RCC 7860 (cell line): ENCODE measurements at places on chromosomes 2 and 18.

- no peak for DNase-seq
Observed at GRCh38 chr18:71798986-71799673, 745.0 kb downstream of the CBLN2 start.

GRCh38 chr2:42079737-42080287 lies 32.0 kb downstream of the PKDCC start:
- no peak for DNase-seq

DNA sequence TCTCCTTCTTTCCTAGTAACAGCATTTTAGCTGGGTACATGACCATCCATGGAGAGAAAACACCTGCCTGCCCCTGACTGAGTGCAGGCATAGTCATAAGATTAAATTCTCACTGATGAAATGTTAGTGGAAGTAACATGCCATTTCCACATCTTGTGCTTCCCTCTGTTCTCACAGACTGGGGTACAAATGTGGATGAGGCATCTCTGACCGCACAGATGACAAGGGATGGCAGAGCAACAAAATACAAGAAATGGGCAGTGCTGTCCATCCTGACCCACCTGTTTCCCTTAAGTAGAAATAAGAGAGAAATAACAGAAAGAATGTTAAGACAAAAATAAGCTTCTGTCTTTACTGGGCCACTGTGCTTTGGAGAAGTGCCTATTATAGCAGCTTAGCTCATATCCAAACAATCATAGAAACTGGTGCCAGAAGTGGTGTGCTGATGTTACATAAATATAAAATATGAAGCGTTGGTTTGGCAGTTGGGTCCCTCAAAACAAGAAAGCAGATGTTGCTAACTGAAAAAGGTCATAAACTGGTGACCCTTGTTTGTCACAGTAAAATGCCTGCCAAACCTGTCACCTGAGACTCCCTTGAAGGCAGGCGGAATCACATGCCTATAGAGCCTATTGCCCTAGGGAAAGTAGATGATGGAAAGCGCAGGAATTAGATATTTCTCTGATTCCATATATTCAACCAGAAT lies 72.4 kb upstream of the CCDC150 start:
- DNase-seq = no peak

GRCh38 chr2:45278365-45279078 lies 269.3 kb upstream of the SIX2 start:
- DNase-seq = no peak

- no peak for DNase-seq
Observed at GRCh38 chr2:122136056-122136455, 380.6 kb downstream of the TSN start.

DNA sequence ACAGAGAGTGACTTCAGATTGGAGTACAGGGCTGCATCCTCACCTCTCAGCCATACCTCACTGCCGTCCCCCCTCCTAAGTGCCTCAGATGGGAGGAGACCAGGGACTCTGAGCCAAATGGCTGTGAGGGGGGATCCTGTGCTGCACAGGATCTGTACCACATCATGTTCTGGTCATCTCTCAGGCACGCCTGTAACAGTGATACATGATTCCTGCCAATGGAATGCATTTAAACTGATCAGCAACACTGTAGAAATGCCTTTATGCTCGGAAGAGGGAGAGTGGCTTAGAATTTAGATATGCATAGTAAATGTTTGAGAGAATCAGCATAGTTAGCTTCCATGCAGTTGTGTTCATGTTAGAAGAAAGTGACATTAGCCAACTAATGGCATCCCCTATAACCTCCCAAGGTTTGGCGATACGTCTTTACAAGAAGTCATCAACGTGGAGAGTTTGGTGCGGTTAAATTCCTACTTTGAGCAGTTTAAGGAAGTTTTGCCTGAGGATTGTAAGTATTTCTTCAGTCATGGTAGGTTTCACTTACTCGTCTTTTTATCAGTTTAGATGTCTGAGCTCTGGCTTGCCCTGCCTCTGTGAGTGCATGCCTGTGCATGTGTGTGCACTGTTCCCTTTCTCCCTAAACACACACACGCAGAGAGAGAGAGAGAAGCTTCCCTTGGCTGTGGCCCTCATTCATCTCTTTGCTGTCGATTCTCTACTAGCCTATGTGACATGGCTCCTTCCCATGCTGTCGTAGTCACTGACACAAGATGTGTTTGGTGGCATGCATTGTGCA lies 40.0 kb downstream of the COA5 start:
- no peak for DNase-seq

DNA sequence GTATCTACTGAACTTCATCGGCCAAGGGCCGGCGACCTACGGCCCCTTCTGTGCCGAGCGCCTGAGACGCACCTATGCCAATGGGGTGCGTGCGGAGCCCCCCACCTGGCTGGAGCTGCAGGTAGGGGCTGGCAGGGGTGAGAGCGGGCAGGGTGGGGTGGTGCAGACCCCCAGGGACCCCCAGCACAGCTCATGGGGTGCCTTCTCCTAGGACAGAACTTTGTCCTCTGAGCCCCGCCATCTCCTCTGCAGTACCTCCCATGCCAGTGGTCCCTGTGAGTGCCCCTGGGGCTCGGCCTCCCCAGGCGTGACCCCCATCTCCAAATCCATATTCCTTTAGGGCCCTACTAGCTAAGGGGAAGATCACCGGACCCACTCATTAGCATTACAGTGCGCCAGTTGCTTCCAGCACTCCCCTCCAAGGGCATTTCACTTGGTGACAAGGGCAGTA lies 23.9 kb upstream of the GPR17 start:
- no peak for DNase-seq

GRCh38 chr2:175111200-175111657 lies 56.8 kb downstream of the ATF2 start:
- DNase-seq = peak; percentile 51

- no peak for DNase-seq
Observed at GRCh38 chr2:186695081-186695756, 1.4 kb downstream of the FAM171B start.

DNA sequence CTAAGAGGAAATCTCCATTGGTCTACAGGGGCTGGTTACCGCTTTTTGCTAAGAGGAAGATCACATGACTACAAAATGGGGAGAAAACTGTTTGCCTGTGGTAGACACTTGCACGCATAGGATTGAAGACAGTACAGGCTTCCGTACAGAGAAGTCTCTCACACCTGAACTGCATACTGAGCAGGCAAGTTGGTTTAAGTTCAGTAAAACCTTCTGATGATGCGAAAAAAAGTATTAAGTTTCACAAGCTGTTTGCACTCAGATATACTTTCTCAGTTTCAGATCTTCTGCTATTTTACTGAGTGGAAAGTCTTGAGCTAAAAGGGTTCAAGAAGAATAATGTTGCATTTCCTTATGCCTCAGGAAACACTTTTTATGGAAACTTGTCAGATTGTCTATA lies 292.2 kb upstream of the MC4R start:
- no peak for DNase-seq

GRCh38 chr2:90076311-90076710 lies 1384.8 kb downstream of the RPIA start:
- no peak for DNase-seq

DNA sequence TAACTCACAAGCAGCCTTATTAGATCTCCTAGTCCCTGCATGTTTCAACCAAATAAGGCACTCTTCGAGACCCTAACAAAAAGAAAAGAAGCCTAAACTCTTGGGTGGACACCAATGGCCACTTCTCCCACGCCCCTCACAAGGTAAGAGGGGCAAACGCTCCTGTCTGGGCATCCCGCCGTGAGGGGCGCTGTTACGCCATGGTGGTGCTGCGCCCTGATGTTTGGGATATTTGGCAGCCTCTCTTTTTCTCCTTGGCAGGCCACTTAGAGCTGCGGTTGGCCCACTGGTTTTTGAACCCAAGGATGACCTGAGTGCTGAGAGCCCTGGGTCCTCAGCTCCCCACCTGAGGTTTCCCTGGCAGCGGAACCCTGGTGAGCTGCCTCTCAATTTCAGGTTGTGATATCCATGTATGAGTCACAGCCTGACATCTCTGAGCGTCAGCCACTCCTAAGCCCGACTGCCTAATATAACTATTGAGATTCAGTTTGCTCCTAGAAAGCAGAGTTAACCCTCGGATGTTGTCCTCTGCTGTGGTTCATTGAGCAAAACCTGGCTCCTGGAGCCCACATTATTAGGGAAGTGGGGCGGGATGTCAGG lies 103.3 kb downstream of the COL6A3 start:
- DNase-seq = no peak

DNA sequence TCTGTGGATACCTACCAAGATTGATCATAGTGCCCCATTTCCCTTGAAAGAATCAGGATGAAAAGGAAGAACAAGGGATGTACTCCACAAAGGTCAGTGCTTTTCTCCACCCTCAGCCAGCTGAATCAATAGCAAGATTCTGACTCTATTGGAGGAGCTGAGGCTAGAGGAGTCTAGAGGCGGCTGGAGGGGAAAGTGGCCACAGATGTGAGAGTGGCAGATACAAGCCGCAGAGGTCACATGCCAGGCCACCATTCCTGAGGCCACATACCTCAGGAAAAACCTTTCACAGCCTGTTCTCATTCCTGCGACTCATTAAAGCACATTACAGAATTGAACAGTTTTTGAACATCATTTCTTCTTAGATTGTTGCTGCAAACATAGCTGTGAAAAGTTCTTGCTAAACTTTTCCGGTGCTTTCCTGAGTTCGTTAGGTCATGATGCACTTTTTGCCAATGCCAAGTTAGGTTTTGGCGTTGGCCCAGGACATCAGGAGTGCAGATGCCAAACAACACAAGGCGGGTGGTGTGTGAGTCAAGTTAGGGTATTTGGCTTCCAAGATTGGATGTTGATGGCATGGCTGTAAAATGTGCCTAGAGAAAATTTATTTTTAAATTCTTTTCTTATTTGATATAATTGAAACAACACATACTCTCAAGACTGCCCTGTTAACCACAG lies 160.7 kb upstream of the SP5 start:
- DNase-seq = peak; percentile 16

DNA sequence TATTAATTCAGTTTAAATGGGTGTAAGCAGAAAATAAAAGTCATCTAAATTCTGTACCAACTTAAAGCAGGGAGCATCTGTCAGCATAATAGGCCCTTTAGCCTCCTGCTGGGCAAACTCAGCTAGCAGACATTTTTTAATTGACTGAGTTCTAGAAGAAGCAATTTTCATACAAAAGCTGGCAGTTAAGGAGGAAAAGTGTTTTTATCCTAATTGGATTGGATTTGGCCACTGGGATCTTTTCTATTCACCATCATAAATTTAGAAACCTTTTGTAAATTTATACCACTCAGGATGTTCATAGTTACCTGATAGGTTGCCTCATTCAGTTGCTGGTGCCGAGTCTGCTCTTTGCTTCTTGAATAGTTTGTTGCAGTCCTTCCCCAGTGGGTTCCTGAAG lies 262.7 kb upstream of the FSIP2 start:
- no peak for DNase-seq

- no peak for DNase-seq
Observed at GRCh38 chr2:100876231-100876860, 56.4 kb downstream of the NPAS2 start.

GRCh38 chr2:8534729-8535468 lies 147.0 kb upstream of the ID2 start:
- no peak for DNase-seq

- DNase-seq = peak; percentile 57
Observed at GRCh38 chr18:12359515-12359927, 17.5 kb downstream of the AFG3L2 start.

- DNase-seq = peak; percentile 60
Observed at GRCh38 chr2:46270384-46270783, 26.8 kb upstream of the EPAS1 start.

DNA sequence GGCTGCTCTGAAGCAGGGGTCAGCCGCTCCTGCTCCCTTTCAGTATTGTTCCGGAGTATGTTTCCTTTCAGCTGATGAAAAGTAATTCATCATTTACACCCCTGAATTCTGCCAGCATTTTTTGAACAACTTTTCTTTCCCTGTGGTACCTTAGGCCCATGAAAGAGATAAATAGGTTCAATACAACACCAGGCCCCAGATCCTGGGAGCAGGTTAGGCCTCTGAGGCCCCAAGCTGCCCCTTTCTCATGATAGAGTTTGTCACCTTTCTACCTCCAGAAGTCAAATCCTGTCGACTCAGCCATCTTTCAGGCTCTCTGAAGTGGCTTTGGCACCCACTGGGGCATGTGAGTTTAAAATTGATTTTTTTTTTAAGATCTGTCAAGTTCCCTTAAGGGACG lies 1415.1 kb upstream of the ZEB2 start:
- DNase-seq = no peak

- peak; percentile 79 for DNase-seq
Observed at GRCh38 chr18:63237881-63238692, 81.5 kb downstream of the BCL2 start.

DNA sequence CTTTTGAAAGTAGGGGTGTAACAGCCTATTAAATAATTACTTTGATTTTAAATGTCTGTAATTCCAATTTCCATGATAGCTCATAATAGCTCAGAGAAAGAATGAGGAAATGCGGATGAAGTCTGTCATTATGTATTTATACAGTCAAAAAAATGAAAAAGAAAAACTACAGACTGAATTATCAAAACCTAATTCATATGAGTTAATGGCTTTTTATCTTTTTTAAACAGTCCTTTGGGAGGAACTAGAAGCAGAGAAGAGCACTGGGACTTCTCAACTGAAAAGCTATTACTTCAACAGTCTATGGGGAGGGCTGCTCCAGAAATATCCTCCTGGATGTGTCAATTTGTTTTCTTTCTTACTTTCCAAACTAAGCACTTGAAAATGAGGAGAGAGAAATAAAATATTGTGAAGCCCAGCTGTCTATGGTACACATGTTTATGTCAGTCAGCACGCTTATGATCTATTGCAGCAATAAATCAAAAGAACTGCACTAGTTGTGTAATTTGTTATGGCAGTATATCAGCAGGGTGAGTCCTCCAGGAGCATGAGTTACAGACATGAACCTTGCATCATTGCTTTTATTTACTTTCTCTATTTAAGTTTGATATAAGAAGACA lies 1550.2 kb downstream of the LRP1B start:
- no peak for DNase-seq

GRCh38 chr18:40607542-40608148 lies 1347.4 kb upstream of the PIK3C3 start:
- DNase-seq = no peak

- no peak for DNase-seq
Observed at GRCh38 chr2:43224571-43225092, 1.8 kb downstream of the ZFP36L2 start.

DNA sequence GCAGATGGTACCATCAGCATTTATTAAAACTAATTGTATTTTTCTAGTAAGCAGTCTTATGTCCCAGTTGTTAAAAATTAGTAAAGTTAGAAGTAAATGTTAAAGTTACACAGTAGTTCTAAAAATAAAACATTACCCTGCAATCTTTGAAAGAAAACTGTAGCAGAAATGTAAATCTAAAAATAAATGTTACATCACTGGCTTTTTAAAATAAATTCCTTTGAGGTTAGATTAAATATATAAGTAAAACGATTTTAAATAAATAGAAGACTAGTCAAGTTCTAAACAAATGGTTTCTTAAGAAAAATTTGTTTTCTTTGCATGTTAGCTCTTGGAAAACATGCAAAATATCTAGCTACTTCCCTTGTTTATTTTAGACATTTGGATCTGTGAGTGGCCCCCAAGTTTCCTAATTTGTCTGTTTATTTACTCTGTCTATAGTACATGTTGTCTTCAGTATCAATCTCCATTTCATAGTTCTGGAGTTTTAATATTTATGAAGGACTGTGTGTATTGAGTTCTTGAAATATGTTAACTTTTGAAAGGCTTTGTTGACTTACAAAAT lies 58.2 kb downstream of the GLS start:
- no peak for DNase-seq

- DNase-seq = no peak
Observed at GRCh38 chr2:134256956-134257355, 3.1 kb downstream of the MGAT5 start.

GRCh38 chr2:152710713-152711112 lies 6.5 kb downstream of the PRPF40A start:
- no peak for DNase-seq

GRCh38 chr2:215835231-215835630 lies 178.1 kb downstream of the MREG start:
- DNase-seq = no peak
